Effector memory CD8-positive, alpha-beta T cell (primary cell): ENCODE measurements at places on chromosomes 6 and 20.

DNA sequence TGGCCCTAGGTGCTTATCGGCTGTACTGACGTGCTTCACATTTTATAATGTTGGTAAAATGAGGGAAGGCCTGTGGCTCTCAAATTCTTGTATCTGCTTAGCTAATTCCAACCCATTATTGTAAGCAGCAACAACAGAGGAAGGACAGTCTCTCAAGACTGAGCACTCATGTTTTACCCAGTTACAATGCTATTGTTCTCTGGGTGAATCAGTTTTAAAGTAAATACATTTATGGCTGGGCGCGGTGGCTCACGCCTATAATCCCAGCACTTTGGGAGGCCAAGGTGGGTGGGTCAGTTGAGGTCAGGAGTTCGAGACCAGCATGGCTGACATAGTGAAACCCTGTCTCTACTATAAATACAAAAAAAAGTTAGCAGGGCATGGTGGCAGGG, 194.6 kb downstream of the PRKN start:
- DNase-seq, result no peak

GRCh38 chr6:43644940-43645612, at the start of gene RSPH9:
Gene RSPH9 (plus strand): TSS chr6:43645036. CDS start chr6:43645099, 63 bp downstream.
- DNase-seq, result peak; percentile 35

DNA sequence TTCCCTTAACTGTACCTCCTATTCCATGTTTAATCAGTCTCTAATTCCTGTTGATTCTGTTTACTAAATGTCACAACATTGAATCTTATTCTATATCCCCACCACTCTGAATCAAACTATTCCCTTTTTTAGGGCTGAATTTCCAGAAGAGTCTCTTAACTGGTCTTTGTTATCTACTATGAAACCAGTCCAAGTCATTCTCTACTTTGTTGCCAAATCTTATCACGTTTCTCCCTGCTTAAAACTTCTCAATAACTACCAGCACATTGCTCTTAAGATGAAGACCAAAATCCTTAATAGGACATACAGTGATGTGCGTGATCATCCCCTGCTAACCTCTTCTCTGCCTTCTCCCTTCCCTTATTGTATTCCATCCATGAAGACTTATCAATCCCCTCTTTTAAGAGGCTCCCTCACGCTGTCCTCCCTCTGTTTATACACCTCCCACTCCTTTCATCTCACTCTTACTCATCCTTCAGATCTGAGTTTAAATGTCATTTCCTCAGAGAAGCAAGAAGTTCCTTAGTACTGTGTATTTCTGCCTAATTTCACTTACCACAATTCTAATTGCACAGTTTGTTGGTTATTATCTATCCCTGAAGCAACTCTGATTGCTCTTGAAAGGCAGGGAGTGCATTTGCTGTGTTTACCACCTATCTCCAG, 143.0 kb upstream of the AHI1 start:
- no peak for DNase-seq

GRCh38 chr6:135994857-135995544, 143.5 kb downstream of the PDE7B start:
- DNase-seq, result no peak

GRCh38 chr6:114288701-114289495, 53.9 kb downstream of the HS3ST5 start:
- no peak for DNase-seq

DNA sequence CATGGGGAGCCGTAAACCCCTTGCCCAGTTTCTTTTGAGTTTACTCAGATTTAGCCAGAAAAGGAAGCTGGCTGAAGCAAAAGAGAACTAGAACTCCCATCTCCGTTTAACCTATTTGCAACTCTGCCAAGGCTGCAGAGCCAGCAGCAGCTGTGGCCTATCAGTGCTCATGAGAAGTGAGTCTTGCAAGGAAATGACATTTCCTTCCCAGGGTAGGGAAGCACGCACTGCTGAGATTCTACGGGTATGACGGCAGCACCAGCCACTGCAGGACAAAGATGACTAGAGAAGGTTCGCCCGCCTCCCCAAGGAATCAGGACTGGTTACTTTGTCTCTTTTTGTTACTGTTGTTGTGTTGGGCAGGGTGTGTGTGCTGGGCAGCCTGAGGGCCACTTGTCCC, 47.6 kb downstream of the PPP1R3G start:
- DNase-seq, result no peak

DNA sequence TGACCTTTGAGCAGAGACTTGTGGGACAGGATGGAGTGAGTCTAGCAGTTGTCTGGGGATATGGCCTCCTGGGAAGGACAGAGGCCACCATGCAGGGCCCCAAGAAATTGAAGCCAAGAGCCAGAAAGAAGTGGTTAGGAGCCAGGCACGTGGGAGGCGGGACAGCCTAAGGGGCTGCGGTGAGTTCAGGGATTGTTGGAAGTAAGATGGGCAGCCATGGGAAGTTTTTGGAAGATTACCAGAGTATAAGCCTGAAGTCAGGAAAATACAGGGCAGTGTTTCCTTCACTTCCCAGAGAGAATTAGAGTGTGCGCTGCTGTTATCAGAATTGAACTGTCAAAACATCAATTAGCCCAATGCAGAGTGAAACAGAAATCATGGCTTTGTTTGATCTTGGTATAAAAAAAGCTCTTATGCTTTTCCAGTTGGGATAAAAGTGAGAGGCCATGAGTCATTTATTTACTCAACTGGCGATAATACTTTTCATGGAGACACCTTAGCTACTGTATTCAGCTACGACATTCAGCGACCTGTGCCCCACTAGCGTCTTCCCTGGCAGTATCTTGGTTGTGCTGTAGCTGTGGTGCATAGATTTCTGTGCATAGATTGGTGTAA, 66.9 kb downstream of the PHACTR2 start:
- no peak for DNase-seq

DNA sequence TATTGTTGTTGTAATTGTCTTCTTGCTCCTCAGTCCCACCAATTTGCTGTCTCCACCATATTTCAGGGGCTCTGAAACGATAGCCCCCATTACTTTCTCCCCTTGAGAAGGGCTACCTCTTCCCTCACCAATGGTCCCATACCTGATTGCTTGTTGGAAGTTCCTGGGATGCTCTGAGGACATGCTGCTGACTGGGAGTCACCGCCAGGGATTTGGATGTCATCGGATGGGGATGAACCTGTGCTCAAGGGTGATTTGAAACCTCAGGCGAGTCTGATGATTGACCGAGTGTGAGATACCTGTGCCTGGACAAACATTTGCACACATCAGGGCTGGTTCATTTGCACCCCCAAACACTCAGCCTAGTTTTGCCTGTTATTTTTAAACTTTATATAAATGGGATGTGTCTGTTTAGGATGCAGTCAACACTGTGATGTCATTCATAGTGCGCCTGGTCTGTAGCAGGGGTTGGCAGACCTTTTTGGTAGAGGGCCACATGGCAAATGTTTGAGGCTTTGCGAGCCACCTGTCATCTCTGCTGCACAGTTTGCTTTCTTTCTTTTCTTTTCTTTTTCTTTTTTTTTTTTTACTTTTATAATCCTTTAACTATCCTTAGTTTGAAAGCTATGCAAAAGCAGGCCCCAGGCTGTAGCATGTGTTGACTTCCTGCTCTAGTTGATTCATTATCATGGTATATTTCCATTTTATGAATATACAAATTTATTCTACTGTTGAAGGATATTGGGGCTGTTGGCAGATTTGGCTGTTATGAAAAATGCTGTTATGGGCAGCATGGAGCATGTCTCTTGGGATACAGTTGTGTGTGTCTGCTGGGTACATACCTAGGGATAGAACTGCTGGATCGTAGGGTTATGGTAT, 118.5 kb upstream of the PHACTR3 start:
- no peak for DNase-seq

- DNase-seq, result no peak
Observed at GRCh38 chr20:34374209-34374760, 11.2 kb downstream of the ITCH start.

DNA sequence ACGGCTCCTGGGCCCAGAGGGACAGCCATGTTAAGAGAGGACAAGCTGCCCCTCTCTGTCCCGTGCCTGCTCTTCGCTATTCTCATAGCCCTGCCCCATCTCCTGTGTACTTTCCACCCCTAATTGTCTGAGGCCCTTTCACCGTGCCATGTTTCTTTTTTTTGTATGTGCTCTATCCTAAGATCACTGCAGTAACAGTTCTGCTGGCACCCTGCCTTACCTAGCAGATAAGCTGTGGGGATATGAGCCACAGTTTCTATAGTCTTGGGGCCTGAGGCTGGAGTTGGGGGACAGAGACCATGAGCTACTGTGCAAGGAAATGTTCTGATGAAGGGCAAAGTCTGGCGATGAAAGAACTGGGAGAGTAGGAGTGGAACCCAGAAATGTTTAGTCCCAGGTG, 269.5 kb upstream of the CITED2 start:
- no peak for DNase-seq

DNA sequence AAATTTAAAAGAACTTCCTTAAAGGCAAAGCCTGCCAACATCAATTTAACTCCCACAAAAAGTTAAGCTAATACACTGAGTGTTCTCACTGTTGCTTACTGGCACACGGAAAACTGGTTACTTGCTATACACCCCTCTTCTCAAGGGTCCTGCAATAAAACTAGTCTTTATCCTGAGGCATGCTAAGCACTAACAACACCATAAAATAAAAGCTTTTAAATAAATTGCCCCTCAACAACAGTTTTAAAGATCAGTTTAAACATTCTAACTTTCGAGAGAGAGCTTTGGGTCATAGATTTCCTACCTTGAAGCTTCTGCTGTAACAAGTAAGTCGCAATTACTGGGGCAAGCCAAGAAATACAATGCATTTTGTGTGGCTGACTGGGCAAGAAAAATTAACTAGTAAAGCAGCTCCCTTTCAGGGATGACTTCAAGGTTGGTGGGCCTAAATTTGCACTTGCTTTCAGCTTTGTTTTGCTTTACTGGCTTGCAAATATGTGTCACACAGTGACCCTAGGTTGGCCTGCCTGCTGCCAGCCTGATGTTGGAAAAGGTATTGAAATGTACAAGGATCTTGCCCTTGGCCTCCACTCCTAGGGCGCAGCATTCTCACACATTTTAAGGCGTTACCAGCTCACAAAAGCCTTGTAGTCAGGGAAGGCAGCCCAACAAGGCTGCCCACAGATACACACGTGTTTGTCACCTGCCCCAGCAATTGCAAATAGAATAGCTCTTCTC, 4.0 kb upstream of the HEY2 start:
- DNase-seq, result no peak

GRCh38 chr6:136095986-136096385, 154.1 kb downstream of the MTFR2 start:
- DNase-seq, result no peak

GRCh38 chr6:109139109-109139508, 43.8 kb downstream of the CEP57L1 start:
- DNase-seq, result no peak

- DNase-seq, result peak; percentile 50
Observed at GRCh38 chr6:13229205-13230085, 98.9 kb downstream of the TBC1D7 start.

- no peak for DNase-seq
Observed at GRCh38 chr20:46828471-46828870, 66.2 kb upstream of the EYA2 start.
